ENCODE measurements at places on chromosomes 7 and 10.
A peak's percentile ranks its signal among the peaks of the same experiment; 100 is the strongest.

GRCh38 chr10:43202657-43203447, 64.0 kb downstream of the RASGEF1A start:
- DNase-seq: peak; percentile 53

- DNase-seq: peak; percentile 40
These were observed 820.6 kb downstream of the LRMDA start for GRCh38 chr10:76251841-76252671.

DNA sequence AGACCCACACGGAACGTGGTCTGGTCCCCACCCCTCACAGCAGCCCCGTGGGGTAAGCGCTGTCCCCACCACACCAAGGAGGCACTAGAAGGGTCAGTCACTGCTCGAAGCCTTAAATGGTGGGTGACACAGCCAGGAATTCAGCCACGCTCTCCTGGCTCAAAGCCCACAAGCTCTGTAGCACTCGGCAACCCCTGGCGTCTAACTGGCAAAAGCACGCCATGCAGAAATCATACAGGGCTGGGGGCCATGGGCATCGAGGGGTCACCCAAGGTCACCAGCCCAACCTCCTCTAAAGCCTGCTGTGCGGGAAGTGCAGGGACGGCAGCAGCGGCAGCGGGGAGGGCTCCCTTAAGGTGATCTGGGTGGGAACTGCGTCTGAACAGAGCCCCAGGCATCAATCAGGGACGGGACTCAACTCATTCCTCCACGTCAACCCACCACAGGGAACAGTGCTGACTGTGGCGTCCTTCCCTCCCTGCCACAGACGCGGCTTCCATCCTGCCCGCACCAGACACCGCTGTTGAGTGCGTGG, 7.8 kb downstream of the GPER1 start:
- DNase-seq: no peak

DNA sequence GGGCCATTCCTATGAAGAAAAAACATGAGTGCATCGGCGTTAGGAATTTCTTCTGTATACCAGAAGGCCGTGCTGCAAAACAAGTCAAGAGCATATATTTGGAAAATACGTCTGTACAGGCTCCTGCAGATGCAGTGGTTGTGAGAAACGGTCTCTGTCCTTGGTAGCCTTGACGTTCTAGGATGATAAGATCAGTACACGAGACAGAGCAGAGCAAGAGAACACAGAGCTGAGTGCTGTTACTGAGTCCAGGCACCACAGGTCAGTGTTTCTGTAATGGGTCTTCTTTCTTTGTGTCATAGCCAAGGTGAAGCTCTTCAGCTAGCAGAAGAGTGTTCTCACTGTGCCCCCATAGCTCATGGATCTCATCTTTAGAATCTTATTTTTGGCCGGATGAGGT, 62.8 kb downstream of the WDR37 start:
- no peak for DNase-seq

GRCh38 chr10:125396676-125397075, 236.3 kb upstream of the CTBP2 start:
- no peak for DNase-seq

DNA sequence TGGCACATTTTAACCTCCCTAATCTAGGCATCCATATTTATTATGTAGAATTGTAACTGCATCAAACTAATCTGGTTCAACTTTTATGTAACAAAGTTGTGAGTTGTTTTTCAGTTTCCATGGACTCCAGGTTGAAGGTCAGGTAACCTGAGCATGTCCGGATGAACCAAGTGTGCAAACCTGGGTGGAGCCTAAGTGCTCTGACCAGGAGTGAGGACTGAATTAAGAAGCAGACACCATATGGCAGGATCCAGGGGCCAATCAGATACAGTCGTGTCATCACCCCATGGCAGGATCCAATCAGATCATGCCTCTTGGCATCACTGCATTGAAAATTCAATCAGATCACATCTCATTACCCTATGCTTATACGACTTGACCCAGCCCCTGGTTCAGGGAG, 41.2 kb upstream of the PHYHIPL start:
- no peak for DNase-seq
